ENCODE measurements at places on chromosomes 4 and X.

DNA sequence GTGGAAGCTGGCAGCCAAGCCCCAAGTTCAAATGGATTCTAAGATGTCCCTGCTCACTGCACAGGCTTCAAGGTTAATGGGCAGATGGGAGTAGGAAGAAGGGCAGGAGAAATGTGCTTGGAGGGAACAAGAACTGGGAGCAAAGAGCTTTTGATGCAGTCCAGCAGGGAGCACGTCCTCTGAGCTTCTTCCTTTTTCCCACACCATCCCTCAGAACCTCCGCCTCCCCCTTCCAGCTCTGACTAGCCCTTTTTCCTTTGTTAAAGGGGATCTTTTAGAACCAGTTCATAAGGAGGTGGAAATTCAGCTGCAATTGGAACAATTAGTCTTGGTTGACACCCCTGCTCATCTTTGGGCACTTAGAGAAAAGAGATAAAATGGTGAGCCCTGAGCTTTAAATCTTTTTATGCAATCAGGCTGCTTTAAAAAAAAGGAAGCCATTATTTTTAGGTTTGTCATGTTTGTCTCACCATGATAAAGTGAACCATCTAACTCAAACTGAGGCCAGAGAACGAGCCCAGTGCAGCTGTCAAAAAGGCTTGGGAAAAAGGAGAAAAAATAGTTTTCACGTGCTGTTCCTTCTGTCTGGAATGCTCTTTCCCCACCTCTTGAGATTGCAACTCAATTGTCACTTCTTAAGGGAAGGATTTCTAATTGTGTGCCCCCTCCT lies 135.8 kb upstream of the IL1RAPL2 start:
- DNase-seq = no peak

- no peak for DNase-seq
Observed at GRCh38 chr4:123556526-123556925, 159.9 kb downstream of the SPRY1 start.

DNA sequence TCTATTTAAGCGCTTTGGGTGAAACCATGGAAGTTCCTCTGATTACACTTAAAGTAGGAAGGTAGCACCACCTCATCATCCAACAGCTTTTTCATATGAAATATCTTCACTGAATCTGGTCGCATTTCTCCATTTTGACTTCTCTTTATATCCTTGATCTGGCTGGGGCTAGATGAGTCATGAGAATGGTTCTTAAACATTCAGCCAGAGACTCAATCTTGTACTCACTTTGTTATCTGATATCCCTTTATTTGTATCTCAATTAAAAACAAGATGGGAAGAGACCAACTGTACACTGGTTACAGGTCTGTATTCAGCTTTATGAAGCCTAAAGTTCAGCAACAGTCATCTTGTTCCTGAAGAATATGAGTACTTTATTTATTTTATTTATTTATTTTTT lies 84.9 kb downstream of the CBLL2 start:
- DNase-seq = no peak

DNA sequence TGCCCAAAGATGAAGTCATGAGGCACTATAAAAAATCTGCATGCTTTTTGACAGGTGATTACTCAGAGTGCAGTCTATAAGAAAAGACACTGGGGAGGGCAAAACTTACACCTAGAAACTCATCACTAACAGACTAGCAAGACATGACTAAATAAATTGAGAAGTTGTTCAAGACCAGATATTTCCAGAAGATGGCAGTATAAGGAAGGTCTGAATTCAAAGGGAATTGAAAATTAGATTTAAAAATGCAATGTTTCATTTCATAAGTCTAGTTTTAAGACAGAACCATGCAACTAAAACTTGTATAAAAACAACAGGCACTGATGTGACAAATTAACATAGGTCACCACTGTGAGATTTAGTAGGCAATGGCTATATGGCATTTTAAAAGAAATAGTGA lies 232.5 kb upstream of the POF1B start:
- no peak for DNase-seq

DNA sequence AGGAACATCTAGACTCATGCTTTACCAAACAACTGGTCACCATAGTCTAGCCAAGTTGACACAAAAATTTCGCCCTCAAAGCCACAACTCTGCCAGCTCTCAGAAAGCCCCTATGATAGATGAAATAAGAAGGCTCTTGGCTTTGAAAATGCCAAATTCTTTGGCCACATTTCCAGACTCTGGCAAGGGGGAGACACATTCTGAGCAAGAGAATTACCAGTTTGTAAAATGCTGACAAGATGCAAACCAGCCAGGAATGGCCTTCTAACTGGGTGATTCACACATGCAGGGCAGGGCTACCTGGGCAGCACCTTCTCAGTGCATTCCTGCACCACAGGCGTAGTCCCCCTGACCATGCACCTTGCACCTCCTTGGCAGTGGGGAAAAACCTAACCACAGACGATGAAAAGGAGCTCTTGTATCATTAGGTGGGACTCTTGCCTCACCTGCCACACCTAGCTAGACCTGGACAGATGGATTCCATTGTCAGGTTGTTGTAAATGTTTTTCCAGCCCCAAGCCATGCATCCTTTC lies 77.4 kb upstream of the CPEB2 start:
- no peak for DNase-seq

DNA sequence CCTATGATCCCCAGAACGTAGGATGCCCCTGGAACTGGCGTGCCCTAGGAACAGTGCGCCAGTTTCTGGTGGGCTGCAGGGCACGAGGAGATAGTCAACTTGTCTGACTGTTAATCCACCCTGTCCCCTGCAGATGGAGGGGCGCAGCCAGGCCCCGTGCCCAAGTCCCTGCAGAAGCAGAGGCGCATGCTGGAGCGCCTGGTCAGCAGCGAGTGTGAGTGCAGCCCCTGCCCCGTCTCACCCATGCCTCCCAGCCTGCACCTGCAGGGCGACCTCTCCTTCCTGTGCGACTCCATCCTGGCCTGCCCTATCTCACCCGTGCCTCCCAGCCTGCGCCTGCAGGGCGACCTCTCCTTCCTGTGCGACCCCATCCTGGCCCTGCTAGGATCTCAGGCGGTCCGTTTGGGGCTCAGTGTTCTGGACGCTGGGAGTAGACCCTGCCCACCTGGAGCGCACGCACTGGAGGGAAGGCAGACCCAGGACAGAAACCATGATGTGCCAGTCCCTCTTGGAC lies 22.2 kb downstream of the WFS1 start:
- DNase-seq = no peak

DNA sequence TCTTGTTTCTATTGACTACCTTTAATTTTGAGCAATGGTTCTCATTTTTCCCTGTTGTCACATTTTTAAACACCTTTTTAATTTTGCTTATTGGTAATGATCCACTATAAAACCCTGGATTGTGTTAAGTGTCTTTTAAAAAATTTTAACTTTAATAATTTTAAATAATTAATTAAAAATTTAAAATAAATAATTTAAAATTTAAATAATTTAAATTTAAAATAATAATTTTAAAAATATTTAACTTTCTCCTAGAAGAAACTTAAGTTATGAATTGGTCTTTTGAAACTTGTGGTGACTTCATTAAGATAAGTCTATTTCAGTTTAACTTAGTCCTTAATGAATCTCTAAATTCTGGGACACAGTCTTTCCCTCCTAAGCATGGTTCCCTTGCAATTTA lies 566.3 kb upstream of the GALNTL6 start:
- DNase-seq = no peak

DNA sequence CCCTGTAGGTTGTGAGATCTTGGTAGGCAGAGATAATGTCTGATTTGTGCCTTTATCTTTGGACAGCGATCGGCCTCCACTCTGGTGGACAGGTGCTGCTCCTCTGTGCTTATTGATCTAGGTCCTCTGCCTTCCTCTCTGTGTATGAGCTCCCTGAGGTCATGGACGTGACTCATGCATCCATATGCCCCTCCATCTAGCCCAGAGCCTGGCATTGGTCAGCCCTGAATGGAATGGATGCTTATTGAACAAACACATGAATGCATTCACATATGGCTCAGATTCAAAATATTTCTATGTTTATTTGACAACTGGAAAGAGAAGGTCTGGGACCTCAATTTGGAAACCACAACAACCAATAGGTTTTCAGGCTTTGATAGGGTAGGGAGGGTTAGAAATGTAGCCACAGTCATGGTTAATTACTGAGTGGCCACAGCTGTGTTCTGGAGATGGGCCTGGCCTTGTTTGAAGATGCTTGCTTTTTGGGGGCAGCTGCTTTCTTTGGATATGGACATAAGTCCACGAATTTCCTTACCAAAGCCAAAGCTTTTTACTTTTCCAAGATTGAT lies 76.2 kb downstream of the SEL1L3 start:
- no peak for DNase-seq

DNA sequence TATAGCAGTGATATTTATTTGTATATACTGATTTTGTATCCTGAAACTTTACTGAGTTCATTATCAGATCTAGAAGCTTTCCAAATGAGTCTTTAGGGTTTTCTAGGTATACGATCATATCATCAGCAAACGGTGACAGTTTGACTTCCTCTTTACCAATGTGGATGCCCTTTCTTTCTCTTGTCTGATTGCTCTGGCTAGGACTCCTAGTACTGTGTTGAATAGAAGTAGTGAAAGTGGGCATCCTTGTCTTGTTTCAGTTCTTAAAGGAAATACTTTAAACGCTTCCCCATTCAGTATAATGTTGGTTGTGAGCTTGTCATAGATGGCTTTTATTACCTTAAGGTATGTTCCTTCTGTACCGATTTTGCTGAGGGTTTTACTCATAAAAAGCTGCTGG lies 37.5 kb downstream of the CBR4 start:
- no peak for DNase-seq

DNA sequence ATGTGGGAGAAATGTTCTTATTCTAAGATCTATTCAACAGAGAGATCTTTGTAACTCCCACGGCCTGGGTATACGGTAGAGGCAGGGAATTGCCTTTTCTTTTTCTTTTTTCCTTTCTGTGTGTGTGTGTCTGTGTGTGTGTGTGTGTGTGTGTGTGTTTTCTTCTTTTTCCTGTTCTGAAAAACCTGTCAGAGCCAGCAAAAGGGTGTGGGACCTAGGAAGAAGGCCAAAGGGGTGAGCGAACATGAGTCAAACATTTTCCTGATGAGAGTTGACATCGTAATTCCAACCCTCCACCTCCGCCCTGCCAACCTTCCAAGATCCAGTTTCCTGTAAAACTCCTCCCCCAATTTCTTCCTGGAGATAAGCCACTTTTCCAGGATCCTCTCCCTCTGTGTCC lies 2.8 kb upstream of the CHIC2 start:
- DNase-seq = peak; percentile 80

DNA sequence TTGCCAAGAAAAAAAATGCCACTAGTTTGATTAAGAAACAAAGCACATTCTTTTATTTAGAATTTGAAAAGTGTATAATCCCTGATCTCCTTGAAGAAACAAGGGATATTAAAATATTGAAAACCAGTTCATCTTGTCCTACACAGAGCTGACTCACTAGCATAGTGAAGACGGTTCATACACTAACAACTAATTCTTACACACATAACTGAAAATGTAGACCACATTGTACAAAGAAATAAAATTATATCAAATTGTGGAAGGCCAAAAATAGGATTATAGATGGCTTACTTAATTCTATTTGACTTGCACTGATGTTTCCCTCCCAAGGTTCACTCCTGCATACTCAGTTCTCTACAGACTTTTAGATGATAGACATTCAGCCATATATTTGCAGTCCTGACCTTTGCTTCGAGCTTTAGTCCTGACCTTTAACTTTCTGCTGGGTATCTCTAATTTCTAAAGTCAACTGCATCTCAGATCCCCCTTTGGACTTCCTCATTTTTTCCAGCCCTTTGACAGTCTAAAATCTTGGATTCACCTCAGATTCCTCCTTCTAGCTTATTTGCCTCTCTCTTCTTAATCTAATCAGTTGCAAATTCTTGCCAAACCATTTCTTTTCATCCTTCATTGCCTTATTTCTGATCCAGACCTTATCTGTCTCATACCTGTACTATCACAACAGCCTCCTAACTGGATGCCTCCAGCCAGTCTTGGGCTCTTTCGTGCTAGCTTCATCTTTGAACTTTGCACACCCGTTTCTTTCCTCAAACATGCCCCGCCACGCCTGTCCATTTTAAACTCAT lies 4.5 kb upstream of the WWC2 start:
- no peak for DNase-seq

DNA sequence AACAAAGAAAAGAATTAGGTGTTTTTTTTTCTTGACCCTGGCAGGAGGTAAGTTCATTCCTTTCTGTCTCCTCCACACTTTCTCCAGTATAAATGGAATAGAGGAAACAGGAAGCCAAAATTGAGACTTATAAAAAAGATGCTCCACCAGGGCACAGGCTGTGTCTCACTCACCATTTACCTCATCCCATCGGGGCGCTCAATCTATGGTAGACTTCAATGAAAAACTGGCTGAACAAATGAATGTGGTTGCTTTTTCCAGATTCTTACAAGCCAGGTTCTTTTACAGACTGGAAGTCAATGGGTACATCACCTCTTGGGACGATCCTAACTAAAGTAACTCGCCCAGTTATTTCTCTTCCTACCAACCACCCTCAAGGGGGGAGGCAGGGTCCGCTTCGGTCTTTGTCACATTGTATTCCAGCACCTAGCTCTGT lies 685 bp downstream of the COMMD8 start:
- DNase-seq = no peak
